ENCODE measurements at places on chromosomes 3 and 15.

GRCh38 chr3:71584394-71585011, 975 bp upstream of the FOXP1 start:
- DNase-seq, result peak; percentile 95

DNA sequence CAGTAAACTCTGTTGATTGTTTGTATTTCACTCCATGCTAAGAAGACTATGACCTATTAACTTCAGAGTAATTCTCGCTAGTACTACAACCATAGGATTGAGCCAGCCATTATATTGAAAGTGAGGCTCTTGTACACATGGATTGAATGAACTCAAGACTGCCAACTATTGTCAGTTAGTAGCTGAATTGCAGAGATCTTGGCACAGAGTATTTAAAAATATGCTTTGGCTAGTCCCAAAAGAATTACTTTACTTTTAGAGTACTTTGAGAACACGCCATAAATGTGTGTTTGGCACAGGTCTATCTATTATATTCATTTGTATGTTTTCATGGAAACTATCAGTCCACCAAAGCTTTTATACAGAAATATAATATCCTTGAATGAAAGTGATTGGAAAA, 226.7 kb upstream of the DCBLD2 start:
- peak; percentile 2 for DNase-seq

GRCh38 chr3:19347671-19348070, 199.4 kb downstream of the KCNH8 start:
- DNase-seq, result no peak

DNA sequence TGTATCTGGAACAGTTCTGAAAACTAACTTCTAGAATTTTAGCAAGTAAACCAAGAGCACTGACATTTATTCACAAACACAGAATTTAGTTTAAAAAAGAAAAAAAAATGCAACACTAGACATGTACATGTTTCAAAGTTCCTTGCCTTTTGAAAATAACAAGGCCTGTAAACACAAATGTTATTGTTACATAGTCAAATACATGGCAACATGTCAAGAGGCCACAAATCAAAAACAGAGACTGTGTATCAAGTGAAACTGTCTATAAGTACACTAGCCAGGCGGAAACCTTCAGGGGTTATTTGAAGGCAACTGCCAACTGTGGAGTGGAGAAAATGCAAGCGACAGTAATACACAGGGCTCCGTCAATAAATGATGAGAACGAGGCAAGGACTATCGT, 547.6 kb downstream of the FOXP1 start:
- no peak for DNase-seq

GRCh38 chr3:4504340-4505261, 11.5 kb downstream of the ITPR1 start:
- DNase-seq, result no peak

- DNase-seq, result no peak
Measured at GRCh38 chr3:111967068-111967467, 11.8 kb upstream of the ABHD10 start.

DNA sequence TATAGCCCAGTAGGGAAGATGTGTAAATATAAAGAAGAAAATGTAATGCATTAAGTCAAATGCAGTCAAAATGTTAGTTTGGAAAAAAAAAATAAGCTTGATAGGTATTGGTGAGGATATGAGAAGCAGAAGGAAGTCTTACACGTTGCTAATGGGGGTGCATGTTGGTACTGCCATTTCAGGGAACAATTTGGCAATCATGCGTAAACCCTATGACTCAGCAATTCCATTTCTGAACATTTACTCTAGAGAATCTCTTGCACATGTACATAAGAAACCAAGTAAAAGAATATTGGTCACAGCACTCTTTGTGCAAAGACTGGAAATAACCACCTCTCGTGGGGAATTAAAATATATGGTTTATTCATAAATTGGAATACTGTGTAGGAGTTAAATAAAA, 35.5 kb upstream of the TIMP4 start:
- peak; percentile 84 for DNase-seq

DNA sequence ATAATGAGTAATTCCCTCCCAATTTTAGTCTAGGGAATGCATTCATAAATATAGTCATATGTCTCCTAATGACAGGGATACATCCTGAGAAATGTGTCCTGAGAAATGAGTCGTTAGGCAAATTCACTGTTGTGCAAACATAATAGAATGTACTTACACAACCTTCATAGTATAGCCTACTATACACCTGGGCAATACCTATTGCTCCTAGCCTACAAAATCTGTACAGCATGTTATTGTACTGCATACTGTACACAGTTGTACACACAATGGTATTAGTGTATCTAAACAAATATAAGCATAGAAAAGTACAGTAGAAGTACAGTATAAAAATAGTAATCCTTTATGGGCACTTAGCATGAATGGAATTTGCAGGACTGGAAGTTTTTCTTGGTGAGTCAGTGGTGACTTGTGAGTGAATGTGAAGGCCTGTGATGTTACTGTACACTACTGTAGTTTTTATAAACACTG, 6.6 kb downstream of the DTWD1 start:
- no peak for DNase-seq

DNA sequence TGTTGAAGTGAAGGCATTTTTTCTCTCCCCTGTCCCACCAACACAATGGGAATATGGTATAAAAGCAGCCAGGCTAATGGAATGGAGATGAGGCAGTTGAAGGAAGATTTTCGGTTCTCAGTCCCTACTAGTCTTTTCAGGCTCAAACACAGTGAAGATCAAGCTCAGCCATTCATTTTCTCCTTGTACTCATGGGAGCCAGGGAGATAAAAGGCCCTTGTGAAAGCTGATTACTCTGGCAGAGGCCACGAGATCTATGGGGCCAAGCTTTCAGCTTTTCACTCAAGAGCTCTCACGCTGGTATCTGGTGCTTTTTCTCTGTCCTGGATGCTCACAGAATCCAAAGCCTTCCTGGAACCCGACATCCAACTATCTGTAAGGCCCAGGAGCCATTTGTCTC, 14.5 kb upstream of the FAN1 start:
- no peak for DNase-seq

- DNase-seq, result peak; percentile 88
Measured at GRCh38 chr3:65785065-65785645, 253.6 kb downstream of the MAGI1 start.

DNA sequence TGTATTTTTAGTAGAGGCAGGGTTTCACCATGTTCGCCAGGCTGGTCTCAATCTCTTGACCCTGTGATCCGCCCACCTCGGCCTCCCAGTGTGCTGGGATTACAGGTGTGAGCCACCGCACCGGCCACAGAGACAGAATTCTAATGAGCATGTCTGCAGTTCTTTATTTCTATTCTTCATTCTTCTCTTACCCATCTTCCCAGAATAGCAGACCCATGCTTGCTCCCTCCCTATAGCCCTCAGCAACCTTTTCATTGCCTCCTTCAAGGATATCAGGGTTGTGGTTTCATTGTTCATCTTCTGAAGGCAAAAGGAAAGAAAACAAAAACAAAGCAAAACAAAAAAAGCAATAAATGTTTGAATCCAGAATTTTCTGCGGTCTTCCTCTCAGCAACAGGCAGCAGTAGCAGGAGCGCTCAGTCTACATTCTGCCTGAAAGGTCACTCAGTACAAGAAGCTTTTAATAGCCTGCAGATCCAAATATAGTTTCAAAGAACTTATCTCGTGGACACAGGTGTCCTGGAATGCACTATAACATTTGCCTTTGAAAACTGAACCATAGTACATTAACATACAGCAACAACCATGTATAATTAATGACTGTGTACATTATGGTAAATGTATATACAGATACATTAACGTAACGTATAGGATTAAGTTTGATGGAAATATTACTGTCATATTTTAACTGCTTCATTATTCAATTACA, at the start of gene SMCO1:
Gene SMCO1 (minus strand): TSS at position 434 of the 709 bp plus-strand sequence. CDS start 137 bp downstream, at position 297.
- no peak for DNase-seq

GRCh38 chr3:77256584-77257503, 216.9 kb downstream of the ROBO2 start:
- no peak for DNase-seq

DNA sequence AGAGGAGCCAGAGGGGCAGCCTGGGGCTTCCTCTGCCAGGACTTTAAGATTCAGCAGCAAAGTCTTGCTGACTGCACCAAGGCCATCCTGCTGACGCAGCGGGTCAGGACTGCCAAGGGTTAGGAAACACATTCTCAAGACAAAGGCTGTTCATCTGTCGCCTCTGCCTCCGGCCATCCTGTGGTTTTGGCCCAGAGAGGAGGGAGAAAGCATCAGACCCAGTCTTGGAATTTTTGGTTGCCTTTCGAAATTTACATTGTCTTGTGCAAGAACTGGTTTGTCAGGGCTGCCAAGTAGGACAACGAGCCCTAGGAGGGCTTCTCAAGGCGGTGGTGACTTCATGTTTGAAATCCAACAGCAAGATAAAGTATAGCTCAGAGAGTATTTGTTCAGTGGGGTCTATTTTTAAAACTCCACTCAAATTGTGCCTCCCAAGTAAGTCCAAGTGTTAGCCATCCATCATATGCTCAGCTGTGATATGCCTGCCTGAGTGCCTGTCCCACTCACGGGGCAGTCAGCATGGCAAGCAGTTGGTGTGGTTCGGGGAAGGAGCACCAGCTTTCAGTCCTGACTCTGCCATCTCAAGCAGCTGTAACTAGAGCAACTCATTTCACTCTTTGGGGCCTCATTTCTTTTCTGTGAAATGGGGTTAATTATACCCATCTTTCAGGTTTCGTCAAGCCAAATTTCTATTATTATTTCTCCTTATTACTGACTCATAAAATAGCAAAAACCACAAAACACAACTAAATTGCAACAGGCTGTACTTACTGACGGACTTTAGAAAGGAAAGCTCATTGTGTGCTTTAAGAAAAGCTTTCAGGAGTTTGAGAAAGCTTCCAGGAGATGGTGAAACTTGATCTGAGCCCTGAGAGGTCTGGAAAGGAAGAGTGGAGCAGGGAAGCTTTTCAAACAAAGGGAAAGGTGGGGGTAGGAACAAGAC, 42.4 kb upstream of the RHO start:
- DNase-seq, result peak; percentile 27

DNA sequence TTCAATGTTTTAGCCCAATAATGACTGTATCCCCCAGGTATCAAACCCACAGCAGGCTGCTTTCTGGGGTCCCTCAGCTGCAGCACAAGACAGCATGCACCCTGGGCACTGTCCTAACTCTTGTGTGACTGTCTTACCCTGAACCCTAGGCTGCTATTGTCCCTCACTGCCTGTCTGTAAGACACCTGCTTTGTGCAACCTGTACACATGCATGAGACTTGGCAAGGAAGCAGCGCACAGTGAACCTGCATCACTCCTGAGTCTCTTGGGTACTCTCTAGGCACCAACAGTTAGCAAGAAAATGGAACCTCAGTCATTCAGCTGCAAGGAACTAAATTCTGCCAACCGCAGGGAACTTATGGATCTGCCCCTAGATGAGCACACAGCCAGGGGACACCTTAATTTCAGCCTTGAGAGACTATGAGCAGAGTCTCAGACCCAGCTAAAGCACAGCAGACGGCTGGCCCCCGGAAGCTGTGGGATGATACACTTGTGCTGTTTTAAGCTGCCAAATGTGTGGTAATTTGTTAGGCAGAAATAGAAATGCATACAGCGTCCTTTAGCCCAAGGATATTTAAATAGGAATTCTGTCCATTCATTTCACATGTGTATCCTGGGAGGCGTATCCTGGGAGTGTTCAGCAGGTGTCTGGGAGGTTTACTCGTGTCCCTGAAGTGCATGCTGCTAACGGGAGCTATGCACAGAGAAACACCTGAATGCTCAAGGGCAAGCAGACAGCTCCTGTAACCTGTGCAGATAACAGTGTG, 223.8 kb downstream of the KLF13 start:
- DNase-seq, result no peak

DNA sequence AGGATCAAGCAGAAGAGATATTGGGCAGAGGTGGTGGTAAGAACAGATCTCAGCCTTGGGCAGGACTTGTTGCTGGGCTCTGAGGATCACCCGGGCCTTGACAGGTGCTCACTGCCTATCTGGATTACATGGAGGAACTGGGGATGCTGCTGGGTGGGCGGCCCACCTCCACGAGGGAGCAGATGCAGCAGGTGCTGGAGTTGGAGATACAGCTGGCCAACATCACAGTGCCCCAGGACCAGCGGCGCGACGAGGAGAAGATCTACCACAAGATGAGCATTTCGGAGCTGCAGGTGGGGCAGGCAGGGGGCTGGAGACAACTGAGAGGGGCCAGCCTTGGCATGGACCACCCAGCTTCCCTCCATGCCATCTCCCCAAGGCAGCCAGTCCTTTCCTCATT, 7.9 kb downstream of the ECE2 start:
- DNase-seq, result no peak

DNA sequence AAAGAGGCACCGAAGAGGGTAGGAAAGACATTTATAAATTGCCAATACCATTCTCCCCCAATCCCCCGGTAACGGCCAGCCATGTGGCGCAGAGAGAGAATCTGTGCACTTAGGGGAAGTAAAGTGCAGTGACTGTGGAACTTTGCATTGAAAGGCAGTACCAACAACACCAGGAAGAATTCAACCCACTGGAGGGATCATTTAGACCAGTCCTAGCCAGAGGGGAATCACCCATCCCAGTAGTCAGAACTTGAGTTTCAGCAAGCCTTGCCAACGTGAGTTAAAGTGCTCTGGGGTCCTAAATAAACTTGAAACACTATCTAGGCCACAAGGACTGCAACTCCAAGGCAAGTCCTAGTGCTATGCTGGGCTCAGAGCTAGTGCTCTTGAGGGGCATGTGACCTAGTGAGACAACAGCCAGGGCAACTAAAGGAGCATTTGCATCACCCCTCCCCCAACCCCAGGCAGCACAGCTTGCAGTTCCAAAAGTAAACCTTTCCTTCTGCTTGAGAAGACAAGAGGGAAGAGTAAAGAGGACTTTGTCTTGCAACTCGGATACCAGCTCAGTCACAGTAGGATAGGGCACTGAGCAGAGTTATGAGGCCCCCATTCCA, 15.0 kb downstream of the CEP70 start:
- DNase-seq, result no peak

- no peak for DNase-seq
Measured at GRCh38 chr15:58909616-58910015, 23.9 kb downstream of the SLTM start.

DNA sequence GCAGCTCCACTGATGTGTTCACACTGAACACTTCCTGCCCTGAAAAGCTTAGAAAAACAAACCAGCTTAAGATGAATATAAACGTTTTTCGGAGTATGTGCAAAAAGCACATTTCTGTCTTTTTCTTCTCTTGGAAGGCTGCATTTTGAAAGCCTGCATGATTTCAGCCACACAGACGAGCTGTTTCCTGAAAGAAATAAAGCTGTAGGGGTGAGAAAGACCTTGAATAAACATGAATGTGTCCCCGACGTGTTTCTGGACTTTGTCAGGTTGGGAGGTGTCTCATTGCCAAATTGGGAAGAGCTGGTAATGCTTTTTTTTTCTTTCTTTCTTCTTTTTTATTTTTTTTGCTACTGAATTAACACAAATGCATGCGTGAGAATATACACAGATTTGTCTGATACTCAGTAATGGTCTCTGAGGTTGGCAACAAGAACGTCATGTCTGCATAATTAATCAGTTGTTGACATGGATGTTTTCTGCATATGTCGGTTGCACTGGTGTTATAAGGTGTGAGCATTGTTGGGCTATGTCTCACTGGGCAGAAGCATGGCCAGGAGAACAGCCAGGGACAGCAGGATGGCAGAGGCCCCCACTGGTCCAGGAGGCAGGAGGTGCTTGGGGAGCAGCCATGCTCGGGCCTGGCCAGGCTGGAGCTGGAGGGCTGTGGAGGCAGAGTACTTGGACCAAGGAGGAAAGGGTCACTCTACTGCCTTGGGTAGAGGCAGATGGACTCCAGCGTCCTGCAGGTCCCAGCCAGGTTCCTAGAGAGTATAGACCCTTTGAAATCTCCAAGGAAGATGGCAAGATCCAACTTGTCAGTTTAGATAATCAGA, 39.0 kb downstream of the ADAMTSL3 start:
- no peak for DNase-seq

Measured in eye (tissue), 1 donor.